Activated CD4-positive, CD25-positive, alpha-beta regulatory T cell treated with anti-CD3 and anti-CD28 coated beads, Interleukin-2, amount 50 U/mL, for 16 hours (primary cell): ENCODE measurements at places on chromosomes 5 and 9.
A peak's percentile ranks its signal among the peaks of the same experiment; 100 is the strongest.

DNA sequence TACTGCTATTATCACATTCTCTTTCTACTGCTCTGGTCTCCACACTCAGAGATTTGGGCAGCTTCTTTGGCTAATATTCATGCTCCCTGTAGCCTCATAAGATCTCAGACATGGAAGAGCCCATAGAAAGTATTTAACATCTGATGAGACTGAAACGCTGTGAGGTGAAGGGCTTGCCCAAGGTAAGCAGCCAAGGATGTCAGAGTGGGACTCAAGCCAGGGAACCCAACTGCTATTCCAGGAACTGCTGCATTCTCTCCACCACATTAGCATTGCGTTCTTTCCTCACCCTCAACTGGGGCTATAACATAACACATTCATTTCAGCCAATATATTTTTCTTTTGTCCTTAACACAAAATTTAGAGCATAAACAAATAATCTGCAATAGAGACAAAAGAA lies 3.8 kb downstream of the ADRB2 start:
- no peak for DNase-seq

DNA sequence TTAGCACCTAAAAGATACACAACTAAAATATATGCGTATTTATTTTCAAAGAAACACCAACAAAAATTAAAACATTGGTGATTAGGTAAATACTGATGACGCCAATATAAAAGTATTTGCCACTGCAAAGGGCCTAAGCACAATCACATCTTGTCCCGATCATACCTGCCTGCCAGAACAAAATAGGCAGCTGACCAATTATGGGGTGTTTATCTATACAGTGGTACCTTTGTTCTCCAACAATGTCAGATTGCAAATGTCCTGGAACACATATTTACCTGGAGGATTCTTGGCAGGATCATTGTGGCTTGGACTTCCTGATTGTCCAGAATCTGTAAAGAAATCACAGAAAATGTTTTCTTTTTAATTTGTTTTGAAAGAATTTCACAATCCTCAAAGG lies 134.5 kb downstream of the NFIB start:
- DNase-seq = no peak

DNA sequence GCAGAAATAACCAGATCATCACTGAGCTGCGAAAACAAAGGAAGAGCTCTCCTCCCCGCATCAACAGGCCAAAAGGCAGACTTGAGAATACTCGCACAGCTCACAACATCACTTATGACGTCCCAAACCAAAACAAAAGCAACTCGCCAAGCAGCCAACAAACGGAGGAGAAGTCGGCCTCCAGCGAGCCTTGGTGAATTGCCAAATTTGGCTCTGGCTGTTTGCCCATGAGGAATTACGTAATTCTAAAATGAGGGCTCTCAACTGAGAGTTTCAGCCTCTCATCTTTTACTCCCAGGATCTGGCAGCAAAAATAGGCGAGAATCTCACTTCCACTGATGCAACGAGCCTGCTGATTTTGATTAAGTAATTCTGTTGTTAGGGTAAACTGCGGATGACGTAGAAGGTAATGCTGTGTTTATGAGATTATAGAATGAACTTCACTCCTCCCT lies 51.7 kb upstream of the SEMA6A start:
- DNase-seq = no peak

- no peak for DNase-seq
Observed at GRCh38 chr5:138545919-138546562, 3.0 kb upstream of the ETF1 start.

DNA sequence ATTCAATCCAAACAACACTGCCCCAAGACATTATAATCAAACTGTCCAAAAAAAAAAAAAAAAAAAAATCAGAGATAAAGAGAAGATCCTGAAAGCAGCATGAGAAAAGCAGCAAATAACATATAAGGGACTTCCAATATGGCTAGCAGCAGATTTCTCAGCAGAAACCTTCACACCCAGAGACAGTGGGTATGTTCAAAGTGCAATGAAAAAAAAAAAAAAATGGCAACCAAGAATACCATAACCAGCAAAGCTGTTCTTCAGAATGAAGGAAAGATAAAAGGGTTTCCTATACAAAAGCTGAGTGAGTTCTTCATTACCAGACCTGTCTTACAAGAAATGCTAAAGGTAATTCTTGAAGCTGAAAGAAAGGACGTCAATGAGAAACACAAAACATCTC lies 32.1 kb downstream of the UBTD2 start:
- no peak for DNase-seq

DNA sequence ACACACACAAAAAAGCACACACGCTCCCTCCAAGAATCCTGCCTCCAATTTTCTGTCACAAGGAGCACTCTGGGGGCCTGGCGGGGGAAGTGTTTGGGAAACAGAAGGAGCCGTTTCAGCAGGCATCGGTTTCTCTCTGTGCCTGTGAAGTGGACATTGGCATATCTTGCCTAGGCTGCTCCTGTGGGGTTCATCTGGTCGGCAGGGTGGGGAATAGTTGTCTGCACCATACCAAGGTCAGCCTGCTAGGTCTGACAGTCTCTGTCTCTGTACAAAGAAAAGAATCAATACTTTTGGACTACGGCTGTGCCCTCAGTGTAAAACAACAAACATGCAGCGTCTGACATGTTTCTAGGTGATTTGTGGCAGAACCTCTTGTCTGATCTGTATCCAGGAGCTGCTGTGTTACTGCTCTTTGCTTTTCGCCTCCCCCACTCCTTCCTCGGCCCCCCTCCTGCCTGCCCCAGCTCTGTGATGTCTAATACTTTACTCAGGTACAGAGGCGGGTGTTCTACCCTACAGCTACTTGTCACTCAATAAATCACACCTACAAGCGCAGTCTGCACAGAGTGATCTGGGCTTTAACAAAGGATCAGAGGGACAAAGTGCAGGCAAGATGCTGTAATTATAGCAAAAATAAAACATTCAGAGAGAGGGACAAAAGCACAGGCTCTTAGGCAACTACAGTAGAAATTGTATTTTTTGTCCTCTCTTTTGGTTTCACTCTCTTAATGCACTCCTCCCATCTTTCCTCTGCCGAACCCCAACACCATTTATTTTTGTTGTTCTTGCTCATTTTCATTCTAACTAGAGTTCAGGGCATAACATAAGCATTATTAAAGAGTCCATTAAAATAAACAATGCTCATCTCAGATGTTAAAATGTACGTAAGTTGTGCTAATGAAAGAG lies 216.7 kb downstream of the BNC2 start:
- no peak for DNase-seq

- no peak for DNase-seq
Observed at GRCh38 chr5:171549274-171549673, 129.8 kb downstream of the FGF18 start.

- DNase-seq = no peak
Observed at GRCh38 chr5:38338455-38338854, 80.1 kb downstream of the EGFLAM start.

DNA sequence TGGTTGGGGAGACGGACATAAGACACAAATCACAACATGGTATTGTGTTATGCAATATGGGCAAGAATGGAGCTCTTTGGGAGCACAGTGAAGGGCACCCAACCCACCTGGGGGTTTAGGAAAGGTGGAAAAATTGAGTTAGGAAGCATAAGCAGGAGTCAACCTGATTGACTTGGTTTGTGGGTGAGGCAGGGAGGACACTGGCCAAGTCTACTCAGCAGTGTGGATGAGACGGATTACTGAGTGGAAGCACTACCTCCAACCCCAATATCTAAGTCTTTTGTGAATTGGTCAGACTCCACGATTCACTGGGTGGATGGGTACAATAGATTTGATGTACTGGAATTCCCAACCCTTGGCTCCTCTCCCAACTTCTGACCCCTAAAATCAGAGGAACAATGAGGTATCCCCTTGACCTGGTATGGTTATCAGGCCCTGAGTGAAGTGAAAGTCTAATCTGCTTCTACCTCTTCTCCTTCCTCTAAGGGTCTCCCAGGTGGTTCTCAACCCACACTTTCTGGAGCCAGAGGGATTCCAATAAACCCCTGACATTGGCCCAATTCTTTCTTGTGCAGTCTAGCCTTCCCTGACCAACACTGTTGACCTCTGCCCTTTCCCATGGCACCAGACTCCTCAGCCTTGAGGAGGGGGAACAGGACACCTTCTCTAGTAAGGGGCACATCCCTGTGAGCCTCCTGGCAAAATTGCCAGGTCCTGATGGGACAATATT lies 5.2 kb downstream of the EGR1 start:
- DNase-seq = no peak

- no peak for DNase-seq
Observed at GRCh38 chr5:1412163-1412562, 33.1 kb downstream of the SLC6A3 start.

- no peak for DNase-seq
Observed at GRCh38 chr5:22892441-22892840, 39.3 kb upstream of the CDH12 start.

GRCh38 chr5:159310511-159310910 lies 19.8 kb downstream of the IL12B start:
- no peak for DNase-seq

DNA sequence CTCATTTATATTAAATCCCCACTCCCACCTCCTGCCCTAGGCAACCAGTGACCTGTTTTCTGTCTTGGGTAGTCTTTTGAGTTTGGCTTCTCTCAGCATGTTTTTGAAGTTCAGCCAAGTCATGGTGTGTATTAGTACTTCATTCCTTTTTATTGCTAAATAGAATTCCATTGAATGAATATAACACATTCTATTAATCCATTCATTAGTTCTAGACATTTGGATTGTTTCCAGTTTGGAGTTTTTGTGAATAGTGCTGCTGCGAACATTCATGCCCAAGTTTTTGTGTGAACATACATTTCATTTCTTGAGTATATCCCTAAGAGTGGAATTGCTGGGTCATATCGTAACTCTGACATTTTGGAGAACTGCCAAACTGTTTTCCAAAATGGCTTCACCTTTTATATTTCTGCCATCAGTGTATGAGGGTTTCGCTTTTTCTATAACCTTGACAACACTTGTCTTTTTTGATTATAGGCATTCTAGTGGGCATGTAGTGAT lies 2.7 kb downstream of the ZNF346 start:
- DNase-seq = no peak

GRCh38 chr5:78985725-78986223 lies 664 bp upstream of the ARSB start:
- DNase-seq = peak; percentile 5

DNA sequence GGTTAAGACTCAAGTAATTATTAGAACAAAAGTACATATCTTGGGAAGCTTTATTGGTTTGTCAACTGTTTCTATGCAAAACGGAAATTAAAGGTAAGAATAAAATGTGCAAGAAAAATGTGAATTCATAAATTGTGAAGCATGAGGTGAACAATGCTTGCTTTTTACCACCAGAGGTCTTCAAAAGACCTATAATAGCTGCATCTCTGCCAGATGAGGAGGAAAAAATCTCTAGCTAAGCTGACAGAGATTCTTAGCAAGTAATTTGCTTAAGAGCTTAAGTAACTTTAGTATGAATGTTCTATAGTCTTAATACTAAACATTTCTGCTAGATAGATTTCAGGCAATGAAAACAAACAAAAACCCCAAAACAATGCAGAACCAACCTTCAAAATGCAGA lies 54.1 kb downstream of the MRPS30 start:
- DNase-seq = no peak

DNA sequence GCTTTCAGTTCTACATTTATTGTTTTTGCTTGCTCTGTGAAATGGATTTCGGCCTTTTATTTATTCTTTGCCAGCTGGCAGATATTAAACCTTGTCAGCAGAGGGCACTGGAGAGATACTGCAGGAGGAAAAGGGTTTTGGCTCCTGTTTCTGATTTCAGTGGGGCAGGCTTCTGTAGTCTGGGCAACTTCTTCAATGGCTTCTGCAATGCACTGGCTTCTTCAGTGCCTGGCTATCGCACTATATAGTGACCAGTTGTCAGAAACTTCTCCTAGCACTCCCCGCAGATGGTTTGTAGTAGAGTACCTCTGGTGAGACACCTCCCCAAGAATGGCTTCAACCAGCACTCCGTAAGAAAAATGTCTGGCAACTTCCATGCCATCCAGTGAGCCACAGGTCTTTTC lies 3.2 kb upstream of the NFX1 start:
- no peak for DNase-seq

DNA sequence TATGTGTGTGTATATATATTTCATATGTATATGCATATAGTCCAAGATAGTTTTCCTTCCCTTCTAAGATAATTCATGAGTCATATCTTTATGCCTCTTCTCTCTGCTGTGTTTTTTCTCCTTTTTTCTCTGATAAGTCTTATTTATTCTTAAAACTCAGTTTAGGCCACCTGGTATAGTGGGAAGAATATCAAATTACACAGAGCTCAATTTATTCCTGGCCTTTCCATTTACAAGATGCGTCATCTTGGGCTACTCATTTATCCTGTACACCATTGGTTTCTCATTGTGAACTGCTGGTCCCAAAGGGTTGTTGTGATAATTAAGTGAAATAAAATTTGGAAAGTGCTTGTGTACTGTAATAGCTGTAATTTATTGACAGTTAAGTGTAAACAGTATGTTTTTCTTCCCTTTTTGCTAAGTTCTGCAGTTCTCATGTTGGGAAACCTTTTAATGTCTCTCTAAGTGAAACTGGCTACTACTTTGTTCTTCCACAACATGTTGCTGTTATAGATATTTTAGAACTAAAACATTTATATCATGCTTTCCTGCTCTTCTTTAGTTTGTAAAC lies 19.4 kb downstream of the CCDC171 start:
- no peak for DNase-seq

DNA sequence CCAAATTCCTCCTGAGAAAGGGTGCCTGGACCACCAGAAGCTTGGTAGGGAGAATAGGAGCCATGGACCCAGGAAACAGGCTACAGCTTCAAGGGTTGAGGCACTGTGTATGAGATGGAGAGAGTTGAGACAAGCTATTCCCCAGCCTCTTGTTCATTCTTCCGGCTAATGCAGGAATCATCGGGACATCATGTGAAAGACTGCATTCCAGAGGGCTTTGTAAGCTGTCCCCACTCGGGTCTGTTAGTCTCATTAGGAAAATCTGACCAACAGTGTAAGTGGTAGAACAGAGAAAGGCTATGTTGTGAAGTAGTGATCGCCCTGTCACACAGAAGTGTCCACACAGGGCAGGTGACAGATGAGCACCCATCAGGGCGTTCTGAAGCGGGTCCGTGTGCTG lies 81.4 kb downstream of the GABBR2 start:
- DNase-seq = no peak

DNA sequence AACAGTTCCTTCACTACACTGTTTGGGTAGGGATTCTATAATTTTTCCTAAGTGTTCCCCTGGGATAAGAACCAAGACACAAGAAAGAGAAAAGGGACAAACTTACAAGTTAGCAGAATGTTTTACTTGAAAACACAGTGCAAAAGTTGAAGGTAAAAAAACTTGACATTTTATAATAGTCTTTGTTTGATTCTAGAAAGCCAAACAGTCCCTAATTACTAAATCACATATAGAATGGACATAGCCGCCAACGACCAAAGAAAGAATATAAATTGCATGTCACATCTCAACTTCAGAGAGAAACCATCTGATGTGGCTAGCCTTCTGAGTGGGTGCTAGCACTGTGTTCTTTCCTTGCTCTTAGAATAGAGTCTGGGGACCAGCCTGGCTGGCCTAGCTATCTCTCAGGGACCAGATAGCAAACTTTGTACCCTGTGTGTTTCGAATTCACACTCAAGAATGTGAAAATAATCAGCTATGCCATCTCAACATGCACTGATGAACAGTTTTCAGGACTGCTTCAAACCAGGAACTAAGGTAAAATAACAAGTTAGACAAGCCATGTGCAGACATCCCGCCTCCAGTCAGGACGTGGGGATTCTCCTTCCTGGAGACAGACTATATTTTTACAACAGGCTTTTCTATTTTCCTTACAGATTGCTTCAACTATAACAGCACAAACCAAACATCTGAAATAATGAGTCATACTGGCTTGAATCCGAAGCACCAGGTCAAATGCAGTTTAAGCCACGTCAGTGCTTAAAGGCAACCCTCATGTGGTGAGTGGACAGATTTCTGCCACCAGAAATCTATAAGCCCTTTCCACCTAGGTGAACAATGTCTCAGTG lies 53.7 kb downstream of the LHFPL2 start:
- no peak for DNase-seq
